ENCODE measurements at places on chromosomes 3 and 15. TPM values are rescaled to one million over a fixed set of nuclear protein-coding genes. Genes with fewer than 3 reads are reported as not detected.

- peak; percentile 26 for DNase-seq
These were observed 916 bp downstream of the IL17RD start for GRCh38 chr3:57164217-57164656.

GRCh38 chr3:49793486-49794085 lies 6.1 kb downstream of the CDHR4 start:
- DNase-seq = no peak

DNA sequence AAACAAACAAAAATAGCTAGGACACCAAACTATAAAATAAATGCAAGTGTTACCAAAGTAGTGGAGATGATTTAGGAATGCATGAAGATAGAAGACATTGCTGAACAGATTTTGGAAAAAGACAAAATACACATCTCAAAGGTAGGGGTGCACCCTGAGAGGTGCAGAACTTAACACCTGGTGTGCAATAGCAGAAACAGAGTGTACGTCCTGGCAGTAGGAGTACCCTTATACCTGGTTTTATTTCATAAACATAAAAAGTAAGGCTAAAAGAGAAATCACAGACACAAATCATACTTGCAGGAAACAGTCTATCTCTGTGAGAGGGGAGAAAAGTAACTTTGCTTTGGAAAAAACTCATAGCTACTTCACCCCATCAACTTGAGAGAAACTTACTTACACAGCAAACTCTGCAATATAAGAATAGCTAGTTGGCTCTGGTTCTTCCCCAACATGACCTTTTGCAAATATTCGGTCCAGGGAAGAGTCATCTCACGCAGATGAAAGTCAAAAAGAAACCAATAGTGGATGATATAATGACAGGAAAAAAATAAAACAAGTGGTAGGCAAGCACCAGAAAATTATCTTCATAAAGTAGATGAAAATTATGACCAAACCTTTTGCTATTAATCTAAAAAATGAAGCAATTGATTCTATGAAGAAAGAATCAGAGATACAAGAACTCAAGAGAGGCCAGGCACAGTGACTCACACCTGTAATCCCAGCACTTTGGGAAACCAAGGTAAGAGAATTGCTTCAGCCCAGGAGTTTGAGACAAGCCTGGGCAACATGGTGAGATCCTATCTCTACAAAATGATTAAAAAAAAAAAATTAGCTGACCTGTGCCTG lies 108.9 kb upstream of the BNIP2 start:
- no peak for DNase-seq

DNA sequence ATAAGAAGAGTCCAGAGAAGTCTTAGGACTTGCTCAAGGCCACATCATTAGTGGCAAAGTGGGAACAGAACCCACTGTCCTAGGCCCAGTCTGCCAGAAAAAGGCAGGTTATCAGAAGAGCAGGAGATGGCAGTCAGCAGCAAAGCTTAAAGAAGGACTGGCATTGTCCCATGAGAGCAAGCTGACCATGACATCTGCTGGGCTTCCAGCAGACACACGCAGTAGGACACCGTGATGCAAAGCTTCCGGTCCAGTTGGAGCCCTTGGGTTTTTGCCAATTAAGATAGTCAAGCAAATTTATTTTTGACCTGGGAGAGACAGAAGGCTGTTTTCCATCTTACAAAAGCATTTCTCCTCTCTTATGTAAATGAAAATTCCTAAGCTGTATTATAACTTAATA lies 42.1 kb downstream of the ZBTB38 start:
- DNase-seq = peak; percentile 46

DNA sequence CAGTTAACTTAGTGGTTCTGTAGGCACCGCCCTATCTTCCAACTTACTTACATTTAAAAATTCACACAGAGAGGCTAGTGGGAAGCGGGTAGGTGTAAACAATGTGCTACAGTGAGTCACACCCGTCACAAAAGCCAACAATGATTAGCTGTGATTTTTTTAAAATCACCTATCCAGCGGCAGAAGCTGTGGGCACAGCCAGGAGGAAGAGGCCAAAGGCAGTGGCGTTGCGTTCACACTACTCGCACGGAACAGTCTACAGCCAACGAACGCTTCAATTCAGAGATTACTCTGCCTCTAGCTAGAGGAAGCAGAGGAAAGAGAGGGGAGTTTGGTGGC lies 2.5 kb upstream of the NLGN1 start:
- no peak for DNase-seq

DNA sequence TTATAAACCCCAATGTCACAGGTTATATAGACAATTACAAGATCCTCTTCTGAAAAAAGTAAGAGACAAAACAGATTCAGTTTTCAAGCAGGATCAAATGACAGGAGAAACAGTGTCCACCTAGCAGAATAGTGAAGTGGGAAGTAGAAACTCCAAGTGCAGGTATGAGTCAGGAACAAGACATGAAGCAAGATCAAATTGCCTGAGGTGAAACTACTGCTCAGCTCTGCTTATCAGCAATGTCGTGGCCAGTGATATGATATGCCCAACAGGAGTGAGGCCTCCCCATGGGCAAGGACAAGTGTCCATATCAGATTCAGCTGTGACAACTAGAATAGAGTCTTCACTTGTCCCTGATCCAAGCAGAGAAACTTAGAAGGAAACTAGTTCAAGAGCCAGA lies 100.0 kb downstream of the ZMAT3 start:
- DNase-seq = no peak

DNA sequence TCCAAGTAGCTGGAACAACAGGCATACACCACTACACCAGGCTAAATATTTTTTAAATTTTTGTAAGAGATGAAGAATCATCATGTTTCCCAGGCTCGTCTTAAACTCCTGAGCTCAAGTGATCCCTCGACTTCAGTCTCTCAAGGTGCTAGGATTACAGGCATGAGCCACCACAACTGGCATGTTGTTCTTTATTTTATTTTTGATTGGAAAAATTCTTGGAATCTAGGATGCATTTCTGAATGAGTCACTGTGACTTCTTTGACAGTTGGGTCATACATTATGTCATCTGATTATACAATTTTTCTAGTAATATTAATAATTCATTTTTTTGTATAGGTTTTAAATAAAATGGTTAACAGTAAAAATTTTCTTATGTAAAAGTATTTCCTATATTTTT lies 870.2 kb downstream of the SI start:
- DNase-seq = no peak

DNA sequence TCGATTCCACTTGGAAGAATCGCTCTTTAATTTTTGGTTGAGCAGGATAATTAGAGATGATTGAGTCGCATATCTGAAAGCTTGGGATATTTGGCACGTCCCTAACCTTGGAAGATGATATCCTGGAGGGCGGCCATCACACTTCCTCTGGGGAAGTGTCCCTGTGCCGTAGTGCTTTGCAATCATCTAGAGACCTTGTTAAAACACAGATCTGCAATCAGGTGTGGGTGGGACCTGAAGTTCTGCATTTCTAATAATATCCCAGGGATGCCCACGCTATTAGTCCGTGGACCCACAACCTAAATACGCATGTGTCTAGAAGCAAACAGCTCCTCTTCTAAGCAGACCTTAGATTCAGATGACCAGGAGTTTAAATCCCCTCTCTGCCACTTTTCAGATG lies 20.5 kb downstream of the MYO1E start:
- DNase-seq = no peak

GRCh38 chr3:193008654-193009053 lies 91.0 kb upstream of the MB21D2 start:
- DNase-seq = no peak

- DNase-seq = no peak
These were observed 1.2 kb downstream of the MKRN3 start for GRCh38 chr15:23566651-23567050.

DNA sequence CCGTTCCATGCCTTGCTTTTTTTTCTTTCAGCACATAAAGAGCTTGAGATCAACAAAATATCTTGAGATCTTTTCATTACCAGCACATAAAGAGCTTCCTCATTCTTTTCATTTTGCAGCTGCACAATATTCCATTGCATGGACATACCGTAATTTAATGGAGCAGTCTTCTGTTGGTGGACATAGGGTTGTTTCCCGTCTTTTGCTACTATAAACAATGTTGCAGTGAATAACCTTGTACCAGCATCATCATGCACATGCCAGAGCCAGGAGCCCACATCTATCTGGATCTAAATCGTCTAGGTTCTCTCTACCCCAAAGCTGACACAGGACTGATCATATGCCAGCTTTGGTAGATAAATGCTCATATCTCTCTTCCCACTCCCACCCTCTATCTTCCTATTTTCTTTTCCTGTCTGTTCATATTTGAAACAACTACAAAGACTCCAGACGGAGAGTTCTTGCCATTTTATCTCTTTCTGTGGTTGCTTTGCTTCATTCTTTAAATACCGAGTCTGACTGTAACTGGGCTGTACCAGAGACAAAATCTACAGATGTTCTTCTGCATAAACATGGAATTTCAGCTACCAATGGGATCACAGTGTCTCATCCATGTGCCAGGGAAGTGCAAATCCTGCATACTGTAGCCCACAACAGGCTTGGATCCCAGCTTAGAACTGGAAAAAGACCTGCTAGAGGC lies 47.1 kb upstream of the AKAP13 start:
- DNase-seq = no peak

DNA sequence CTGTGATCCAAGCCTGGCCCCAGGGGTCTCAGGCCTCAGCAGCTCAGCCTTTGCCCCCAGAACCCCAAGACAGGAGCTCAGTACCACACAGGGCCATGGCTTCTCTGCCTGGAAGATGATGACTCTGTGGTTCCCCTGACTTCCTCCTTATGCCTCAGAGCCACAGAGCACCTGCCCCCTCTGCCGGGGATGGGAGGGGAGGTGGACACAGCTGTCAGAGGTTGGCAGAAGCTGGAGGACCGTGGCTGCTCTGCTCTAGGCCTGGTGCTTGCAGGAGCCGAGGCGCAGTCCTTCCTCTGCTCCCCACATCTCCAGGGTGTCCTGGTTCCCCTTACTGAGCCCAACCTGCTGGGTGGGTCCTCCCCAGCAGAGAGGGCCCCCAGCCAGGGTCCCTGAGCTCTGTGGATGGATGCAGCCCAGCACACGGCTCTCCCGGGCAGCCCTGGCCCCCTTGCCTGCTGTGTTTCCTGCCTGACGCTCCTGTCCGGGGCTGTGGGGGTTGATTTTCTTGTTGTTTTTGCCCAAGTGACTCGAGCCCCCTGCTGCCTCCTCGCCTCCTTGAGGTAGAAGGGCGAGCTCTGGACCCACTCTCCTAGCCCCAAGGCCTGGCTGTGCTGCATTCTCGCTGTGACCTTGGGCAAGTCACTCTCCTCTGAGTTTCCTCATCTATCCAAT lies 36.6 kb downstream of the PSTPIP1 start:
- peak; percentile 26 for DNase-seq

DNA sequence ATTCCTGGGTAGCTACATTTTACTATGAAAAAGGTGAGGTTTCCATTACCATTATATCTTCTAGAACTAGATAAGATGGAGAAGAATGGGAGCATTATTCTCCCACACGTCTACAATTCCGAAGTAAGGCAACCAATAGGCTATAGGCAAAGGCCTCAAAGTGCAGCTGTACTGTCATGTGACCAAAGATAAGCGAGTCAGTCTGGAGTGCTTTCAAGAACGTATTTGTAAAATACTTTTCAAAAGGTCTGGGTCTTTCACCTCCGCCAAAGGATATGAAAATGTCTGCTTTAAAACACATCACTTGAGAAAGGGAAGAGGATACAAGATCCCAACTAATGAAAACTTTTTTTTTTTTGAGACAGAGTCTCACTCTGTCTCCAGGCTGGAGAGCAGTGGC lies 9.9 kb downstream of the CCPG1 start:
- no peak for DNase-seq

- no peak for DNase-seq
These were observed 75.7 kb downstream of the DUT start for GRCh38 chr15:48406911-48407310.

DNA sequence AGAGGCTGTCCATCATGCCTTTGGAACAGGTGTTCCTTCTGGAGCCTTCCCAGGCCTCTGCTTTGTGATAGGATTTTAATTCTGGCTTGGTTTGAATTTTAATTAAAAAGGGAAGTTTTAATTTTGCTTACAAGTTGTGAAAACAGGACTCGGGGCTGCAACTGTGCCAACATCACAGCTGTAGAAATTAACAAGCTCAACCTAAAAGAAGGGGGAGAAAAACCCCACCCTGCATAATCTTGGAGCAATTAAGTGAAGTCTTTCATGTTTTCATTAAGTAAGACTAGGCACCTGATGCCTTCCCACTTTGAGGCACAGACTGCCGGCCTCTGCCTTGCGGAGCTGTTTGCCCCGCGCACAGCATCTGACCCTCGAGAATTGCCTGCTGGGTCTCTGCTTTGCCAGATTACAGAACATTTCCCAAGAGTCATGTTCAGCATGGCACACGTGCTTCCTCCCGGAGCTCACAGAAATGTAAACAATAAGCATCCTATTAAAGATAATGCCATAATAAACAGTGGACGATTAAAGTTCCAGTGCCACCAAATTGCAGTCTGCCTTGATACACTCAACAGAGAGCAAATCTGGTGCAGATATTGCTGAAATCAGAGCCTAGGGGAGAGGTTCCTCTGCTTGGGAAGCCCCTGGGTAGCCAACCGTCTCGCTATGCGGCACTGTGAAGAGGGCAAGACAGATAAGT lies 364.2 kb downstream of the LRTM1 start:
- no peak for DNase-seq

- DNase-seq = peak; percentile 28
These were observed 1.3 kb downstream of the TCF12 start for GRCh38 chr15:56919609-56920366.

DNA sequence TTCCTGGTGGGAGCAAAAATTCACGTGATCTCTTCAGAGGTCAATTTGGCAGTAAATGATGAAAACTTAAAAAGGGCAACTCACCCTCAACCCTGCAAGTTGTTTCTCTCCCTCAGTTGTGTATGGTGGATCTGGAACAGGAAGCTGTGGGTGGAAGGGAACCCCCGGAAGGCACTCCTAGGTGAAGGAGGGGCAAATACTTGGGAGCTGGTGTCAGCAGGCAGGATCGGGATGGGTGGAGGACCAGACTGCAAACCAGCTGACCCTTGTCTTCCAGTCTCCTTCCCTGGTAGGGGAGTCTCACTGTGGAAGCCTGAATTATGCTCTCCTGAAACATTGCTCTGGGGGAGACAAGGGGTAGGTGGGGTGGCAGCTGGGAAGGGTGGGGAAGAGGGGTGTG lies 33.5 kb downstream of the PRR23E start:
- DNase-seq = no peak

- no peak for DNase-seq
These were observed 5.9 kb downstream of the EIF2AK4 start for GRCh38 chr15:39939487-39940452.

Gene CEP19
- not detected for total RNA-seq

Gene GOLGA8O
- total RNA-seq = 10.9 TPM

Gene XIRP1
- not detected for total RNA-seq

Gene ST8SIA2
- 0.27 TPM for total RNA-seq

Gene NMNAT3
- 1.5 TPM for total RNA-seq

Gene CFAP20DC
- 0.20 TPM for total RNA-seq

Gene VWA5B2
- total RNA-seq = not detected

Gene ITGA11
- total RNA-seq = 1.8 TPM

Gene FOXL2
- total RNA-seq = not detected
